Cerebellar cortex (tissue), 1 donor: ENCODE measurements at places on chromosomes 5 and 9.
A peak's percentile ranks its signal among the peaks of the same experiment; 100 is the strongest.

DNA sequence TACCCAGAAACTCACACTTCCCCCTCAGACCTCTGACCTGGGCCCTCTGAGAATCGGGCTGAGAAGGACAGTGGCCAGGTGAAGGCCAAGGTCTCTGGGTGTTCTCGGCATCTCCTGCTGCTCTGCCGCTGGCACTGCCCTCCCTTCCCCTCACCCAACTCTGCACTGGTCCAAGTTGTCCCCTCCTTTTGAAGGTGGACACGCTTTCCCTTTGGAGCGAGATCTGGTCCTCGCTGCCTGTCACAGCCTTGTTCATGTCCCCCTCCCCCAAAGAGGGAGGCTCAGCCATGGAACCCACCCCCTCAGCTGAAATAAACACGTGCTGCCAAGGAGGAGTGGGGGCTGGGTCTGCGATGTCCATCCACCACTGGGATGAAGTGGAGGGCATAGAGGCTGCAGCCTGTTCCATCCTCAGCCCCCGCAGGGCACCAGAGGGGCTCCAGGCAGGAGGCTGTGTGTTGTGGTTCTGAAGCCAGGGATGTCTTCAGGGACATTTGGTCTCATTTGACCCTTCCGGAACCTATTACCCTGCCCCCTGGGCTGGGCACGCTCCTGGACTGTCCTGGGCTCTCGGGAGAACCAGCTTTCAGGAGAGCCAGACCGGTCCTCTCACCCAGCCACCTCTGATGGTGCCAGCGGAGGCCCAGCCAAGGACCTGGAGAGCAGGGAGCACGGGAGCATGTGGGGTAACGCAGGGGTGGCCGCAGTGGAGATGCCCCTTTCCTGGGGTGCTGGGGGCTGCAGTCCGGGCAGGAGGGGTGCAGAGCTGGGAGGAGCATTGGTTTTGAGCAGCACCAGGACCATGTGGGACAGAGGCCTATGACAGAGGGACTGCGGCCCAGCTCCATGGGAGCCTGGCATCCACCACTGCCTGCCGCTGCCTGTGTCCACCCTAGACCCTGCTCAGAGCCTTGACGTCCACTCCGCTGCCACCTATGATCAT, 4.7 kb upstream of the LCN2 start:
- DNase-seq = no peak

DNA sequence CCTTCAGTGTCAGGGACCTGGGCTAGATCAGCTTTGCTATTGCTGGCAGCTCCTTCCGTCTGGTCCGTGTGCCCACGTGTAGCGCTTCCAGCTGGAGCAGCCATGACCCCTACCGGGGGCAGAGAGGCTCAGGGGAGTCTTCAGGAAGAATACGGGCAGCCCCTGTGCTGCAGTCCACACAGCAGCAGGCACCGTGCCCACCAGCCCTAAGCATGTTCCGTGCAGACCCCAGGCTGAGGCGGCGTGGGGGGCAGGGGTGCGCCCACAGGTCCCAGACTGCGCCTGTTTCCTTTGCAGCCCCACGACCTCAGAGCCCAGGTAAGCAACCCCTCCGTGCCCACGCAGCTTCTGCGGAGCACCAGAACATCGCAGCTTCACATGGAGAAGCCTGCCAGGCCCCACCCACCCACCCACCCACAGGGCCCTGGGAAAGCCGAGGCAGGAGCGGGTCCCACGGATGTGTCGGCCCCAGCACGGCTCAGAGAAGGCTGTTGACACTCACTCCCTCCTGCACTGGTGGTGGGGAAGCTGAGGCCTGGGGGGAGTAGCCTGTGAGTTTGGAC, 83.1 kb downstream of the KCNT1 start:
- DNase-seq = no peak

DNA sequence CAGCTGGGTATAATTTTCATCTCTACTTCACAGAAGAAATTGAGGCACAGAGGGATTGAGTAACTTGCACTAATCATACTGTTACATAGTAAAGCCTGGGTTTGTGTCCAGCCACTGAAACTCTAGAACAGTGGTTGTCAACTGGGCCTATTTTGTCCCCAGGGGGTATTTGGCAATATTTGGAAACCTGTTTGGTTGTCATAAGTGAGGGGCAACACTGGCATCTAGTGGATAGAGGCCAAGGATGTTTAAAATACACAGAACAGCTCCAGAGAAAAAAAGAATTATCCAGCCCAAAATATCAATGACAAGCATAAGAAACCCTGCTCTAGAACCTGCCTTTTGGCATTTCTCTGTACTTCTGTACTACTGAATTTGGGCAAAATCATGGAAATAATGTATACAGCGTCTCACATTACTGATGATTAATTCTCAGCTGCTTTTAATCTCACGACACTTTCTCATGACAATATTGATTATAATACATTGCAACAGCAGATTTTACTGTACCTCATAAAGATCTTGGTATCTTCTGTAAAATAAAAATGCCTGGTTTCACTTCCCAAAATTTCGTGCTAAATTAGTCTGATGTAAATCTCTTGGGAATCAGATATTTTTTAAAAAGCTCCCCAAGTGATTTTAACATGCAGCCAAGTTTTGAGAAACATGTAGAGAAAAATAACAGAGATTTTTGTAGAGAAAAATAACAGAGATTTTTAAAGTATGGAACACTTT, 112.7 kb downstream of the RORB start:
- no peak for DNase-seq

GRCh38 chr5:91487420-91487819, 104.3 kb upstream of the ARRDC3 start:
- no peak for DNase-seq

DNA sequence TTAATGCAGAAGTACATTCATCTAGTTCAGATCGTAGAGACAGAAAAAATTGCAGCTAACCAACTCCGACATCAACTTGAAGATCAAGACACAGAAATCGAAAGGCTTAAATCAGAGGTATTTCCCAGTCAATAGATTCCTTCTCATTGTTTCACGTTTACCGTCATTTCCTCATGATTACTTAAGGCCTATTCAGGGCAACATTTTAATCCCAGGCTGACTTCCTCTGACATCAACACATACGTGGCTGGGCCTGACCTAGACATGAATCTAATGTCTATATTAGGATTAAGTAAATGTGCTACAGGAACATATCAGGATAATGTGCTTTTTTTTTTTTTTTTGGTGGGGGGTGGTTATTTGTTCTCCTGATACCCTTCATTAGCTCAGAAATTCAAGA, 107.9 kb downstream of the RASGRF2 start:
- DNase-seq = no peak

GRCh38 chr9:121283856-121284732, 16.1 kb downstream of the GSN start:
- DNase-seq = no peak

GRCh38 chr5:73339051-73339575, 109.5 kb downstream of the FOXD1 start:
- DNase-seq = no peak

GRCh38 chr5:111673891-111674626, 82.9 kb downstream of the NREP start:
- DNase-seq = no peak

DNA sequence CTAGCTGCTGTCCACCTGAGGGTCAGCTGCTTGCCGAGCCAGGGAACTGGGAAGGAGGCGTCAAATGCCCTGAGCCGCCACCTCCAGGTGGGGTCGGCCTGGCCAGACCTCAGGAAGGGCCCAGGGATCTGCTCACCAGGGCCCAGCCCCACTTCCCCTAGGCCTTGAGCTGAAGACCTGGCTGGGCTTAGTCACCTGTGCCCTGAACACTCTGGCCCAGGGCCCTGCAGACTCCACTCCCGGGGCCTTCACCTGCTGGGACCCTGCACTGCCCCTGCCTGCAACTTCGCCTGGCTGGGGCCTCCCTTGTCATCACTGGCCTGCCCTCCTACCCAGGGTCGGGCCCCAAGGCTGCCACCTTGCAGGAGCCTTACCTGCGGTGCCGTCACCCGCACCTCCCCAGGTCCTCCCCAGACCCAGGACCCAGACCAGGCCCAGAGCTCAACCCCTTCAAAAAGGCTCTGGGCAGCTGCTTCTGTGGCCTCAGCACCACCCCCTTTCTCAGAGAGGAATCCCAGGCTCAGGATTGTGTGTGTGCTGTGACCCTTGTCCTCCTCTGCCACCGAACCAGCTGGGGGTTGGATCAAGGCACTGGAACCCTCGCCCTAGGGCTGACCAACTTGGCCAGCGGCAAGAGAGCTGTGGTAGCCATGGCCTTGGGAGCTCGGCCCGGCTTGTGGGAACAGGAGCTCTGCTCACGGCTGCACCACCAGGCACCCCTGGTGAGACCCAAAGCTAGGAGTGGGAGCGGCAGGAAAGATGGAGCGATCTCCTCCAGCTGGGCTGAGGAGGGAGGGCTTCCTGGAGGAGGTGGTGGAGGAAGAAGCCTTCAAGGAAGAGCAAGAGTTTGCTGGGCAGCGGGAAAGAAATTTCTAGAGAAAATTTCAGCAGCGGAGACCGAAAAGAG, 1.2 kb upstream of the NELFB start:
- DNase-seq = no peak

- DNase-seq = peak; percentile 85
Measured at GRCh38 chr9:70412832-70413463, 1.5 kb downstream of the KLF9 start.

GRCh38 chr5:138282920-138283742, 8.7 kb upstream of the GFRA3 start:
- DNase-seq = peak; percentile 60

- DNase-seq = no peak
Measured at GRCh38 chr9:104879555-104880309, 48.2 kb downstream of the ABCA1 start.

- no peak for DNase-seq
Measured at GRCh38 chr5:132008163-132008473, 3.3 kb downstream of the ACSL6 start.

GRCh38 chr5:173880306-173880985, 7.7 kb upstream of the CPEB4 start:
- DNase-seq = no peak

DNA sequence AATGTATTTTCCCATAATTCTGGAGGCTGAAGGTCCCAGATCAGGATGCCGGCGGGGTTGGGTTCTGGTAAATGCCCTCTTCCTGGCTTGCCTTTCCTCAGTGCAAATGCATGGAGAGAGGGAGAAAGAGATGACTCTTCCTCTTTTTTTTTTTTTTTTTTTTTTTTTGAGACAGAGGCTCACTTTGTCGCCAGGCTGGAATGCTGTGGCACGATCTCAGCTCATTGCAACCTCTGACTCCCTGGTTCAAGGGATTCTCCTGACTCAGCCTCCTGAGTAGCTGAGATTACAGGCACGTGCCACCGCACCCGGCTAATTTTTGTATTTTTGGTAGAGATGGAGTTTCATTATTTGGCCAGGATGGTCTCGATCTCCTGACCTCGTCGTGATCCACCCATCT, 300.0 kb upstream of the TAS2R1 start:
- no peak for DNase-seq

GRCh38 chr5:139167063-139167462, 31.1 kb downstream of the SIL1 start:
- DNase-seq = no peak

- no peak for DNase-seq
Measured at GRCh38 chr5:44257653-44258365, 131.4 kb downstream of the FGF10 start.
